ENCODE measurements at places on chromosomes 2 and 18.

DNA sequence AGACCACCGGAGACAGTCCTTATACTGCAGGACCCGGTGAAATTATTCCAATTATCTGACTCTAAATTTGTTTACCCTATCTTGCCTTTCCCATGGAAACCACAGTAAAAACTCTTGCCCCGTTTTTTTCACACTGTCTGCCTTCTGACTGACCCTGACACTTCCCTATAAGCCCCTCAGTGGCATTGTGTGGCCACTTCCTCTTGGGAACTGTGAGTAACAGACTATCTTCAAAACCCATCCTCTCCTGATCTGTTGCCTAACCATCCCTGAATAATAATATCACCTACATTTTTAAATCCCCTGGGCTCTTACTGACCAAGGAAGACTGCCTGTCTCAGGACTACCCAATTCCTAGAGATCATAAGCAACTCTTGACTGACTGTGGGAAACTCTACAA, 42.6 kb upstream of the RNF152 start:
- DNase-seq = no peak

DNA sequence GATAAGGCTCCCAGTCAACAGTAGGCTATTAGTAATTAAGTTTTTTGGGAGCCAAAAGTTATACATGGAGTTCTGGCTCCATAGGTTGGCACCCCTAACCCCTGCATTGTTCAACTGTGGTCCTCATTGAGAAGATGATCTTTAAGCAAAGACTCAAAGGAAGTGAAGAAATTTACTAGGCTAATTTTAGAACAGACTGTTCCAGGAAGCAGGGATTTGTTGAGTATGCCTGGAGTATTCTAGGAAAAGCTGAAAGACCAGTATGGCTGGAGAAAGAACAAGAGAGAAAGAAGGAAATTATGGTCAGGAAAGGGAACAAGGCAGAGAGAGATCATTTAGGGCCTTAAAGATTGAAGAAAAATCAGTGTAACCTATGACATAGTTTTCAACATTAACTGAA, 125.1 kb downstream of the PMAIP1 start:
- DNase-seq = peak; percentile 32

GRCh38 chr2:239950144-239951128, 74.7 kb downstream of the NDUFA10 start:
- no peak for DNase-seq

GRCh38 chr2:46352621-46353020, 55.4 kb downstream of the EPAS1 start:
- DNase-seq = no peak

DNA sequence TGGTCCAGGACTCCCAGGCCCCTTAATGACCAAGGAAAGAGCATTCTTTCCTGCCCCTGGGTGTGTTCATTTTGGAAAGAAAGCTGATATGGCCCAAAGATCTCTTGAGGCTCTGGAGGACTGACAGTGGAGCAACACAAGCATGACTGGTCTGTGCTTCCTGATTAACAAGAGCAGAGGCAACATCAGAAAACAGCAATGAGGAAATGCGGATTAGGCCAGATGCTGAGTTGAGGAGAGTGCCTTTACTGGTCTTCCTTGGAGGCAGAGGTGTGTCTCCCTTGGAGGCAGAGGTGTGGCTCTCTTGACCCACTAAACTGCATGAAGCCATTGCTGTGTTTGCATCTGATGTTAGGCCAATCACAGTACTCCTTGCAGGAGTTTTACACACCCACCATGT, 19.9 kb downstream of the IL36B start:
- no peak for DNase-seq

GRCh38 chr18:46289931-46290330, 185.7 kb downstream of the HAUS1 start:
- DNase-seq = no peak

DNA sequence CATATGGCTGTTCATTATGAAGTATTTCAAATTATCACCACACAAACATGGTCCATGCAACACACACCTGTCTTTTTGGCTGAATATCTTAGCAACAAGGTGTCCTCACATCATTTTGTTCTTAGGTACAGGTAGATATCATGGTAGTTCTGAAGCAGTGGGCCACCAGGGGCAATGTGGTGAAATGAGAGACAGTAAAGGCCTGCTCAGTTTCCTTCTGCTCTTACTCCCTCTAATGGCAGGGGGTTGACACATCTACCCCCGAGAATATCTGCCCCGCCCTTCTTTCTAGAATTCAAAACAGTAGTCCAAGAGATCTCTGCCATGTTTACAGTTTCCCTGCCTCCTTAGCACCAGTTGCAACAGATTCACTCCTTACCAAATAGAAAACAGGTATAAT, 147.0 kb upstream of the KLHL14 start:
- peak; percentile 62 for DNase-seq

- DNase-seq = no peak
Measured at GRCh38 chr2:129441610-129442009, 537.9 kb upstream of the RAB6C start.

DNA sequence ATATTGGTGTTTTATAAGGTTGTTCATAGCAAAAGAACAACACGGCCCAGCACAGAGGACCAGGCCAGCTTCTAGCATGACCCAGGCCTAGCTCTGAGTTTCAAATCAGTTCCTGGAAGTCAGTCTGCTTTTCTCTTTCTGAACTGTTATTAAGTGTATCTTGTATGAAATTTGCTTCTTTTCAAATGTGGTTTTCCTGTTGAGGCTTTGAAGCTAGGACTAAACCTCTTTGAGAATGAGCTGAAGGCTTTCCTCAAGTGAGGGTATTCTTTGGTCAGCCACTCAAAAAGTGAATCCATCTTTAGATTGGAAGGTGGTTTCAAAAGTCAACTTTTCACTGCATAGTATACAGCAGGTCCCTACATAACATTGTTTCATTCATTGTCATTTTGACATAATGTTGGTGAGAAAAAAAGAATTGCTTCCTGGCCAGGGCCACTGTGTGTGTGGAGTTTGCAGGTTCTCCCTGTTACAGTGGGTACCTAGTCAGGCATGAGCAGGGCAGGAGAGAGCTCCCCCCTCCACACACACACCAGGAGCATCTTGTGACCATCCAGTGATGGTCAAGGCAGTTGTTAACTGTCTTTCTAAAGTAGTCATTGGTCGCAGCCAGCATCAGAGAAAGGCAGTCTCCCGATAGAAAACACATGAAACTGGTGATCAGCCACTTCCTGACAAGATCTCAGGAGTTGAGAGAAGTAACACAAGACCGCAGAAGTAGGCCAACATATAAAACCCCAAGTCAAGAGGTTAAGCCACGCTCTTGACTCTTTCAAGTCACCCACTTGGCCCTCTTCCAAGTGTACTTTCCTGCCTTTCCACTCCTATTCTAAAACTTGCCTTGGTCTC, 6.7 kb upstream of the ACAA2 start:
- no peak for DNase-seq

- DNase-seq = no peak
Measured at GRCh38 chr2:217953011-217953481, 49.7 kb downstream of the TNS1 start.

GRCh38 chr2:149473068-149473467, 114.5 kb downstream of the MMADHC start:
- no peak for DNase-seq

- no peak for DNase-seq
Measured at GRCh38 chr2:11160731-11161455, 5.6 kb downstream of the SLC66A3 start.

DNA sequence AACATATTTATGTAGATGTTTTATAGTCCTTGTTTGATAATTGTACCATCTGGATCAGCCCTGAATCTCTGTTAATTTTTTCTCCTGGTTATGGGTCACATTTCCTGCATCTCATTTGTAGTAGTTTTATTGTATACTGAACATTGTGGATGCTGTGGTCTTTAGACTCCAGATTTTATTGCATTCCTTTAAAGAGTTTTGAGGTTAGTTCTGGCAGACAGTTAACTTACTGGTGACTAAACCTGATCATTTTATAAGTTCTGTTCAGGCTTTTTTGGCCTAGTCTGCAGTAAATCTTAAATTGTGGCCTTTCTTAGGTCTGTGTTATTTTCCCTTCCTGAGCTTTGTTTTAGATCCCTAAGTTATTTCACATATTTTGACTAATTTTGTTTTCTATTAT, 84.3 kb downstream of the FANCL start:
- DNase-seq = peak; percentile 12

DNA sequence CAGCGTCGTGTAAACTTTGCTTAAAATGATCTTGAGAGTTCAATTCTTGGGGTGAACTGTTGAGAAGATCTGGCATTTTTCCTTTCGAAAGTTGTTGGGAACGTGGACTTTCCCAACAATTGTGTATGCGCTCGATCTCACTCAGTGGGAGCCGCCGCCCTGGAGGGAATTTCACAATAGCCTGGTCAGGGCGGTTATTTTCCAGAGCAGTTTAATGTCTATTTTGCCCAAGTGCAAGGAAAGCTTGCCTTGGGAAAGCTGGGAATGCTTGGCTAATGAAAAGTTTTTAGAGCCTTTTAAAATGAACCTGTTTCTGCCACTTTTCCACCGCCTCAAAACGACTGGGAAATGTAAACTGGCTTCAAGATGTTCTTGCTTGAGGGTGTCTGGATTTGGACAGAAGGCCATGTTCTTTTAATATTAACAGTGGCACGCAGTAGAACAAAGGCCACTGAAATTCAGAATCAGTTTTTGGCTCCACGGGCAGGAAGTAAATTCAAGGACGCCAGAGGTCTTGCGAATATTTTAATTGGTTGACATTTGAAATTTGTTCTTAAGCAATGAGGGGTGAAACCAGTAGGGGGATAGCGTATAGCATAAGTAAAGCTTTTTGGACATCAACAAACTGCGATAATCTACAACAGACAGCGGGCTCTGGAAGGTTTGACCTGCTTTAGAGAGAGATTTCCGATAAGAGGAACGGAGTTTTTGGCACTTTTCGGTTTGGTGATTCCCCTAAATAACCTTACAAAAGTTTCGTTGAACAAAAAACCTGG, 1.2 kb downstream of the CFLAR start:
- peak; percentile 95 for DNase-seq

DNA sequence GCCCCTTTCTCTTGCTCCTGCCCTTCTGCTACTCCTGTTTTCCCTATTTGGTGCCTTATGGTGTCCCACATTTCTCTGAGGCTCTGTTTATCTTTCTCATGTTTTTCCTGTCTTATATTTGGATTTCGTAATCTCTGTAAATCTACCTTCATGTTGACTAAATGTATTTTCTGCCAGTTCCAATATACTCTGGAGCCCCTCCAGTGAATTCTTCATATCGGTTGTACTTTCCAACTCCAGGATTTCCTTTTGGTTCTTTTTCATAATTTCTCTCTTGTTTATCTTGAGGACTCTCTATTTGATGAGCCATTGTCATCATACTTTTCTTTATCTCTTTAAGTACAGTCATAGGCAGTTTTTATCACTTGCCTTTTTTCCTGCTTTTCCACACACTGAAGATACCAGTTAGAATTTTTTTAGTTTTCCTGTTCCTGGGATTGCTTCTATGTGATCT, 19.1 kb downstream of the SCLY start:
- DNase-seq = no peak

- no peak for DNase-seq
Measured at GRCh38 chr2:515441-516127, 161.6 kb downstream of the TMEM18 start.

DNA sequence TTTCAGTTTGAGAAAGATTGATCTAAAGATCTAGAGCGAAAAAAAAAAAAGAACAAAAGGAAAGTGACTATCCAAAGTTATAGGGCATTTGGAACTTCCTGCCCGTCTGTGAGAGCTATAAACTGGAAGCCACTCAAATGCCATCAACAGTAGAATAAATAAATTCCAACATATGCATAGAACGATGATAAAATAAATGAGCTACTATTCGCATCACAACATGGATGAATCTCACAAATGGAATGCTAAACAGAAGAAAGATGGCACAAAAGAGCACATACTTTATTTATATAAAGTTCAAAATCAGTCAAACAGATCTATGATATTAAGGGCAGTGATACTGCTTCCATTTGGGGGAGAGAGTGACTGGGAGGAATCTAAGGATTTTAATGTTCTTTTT, 128.8 kb downstream of the TTC32 start:
- no peak for DNase-seq

- no peak for DNase-seq
Measured at GRCh38 chr18:4444306-4444705, 10.8 kb downstream of the DLGAP1 start.

DNA sequence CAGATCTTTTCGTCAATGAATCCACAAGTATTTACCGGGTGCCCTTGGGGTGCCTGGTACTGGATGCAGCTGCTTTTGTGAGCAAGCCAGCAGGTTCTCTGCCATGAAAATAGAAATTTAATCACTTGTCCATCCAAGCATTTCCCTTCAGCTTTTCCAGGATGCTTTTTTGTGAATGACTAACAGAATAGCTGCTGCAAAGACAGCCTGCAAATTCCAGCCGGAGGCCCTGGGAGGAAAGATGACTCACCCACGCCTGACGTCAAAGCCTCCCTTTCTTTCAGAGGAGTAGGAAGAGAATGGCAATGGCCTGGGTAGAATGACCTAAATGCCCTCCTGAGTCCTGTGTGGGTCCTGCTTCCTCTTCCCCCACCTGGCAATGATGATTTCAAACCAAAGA, 111.9 kb downstream of the AP1S3 start:
- peak; percentile 94 for DNase-seq

DNA sequence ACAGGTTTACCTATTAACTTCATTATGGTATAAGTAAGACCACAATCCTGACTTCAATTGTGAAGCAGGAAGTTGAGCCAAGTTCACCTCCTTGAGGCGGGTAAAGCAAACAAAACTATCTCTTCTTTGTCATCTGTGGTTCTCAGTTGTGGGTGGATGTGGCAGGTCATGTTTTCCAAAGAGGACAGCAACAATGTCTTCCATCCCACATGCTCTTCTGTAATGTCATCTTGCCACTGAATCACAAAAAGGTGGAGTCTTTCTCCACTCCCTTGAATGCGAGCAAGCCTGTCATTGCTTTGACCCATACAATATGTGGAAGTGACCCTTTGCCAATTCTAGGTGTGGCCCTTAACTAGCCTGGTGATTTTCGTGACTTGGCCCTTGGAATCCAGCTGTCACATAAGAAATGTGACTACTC, 98.7 kb downstream of the GRB14 start:
- no peak for DNase-seq

DNA sequence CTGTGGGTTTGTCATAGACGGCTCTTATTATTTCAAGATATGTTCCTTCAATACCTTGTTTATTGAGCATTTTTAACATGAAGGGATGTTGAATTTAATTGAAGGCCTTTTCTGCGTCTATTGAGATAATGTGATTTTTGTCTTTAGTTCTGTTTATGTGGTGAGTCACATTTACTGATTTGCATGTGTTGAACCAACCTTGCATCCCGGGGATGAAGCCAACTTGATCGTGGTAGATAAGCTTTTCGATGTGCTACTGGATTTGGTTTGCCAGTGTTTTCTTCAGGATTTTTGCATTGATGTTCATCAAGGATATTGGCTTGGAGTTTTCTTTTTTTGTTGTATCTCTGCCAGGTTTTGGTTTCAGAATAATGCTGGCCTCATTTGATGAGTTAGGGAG, 60.5 kb downstream of the GTF3C3 start:
- no peak for DNase-seq

DNA sequence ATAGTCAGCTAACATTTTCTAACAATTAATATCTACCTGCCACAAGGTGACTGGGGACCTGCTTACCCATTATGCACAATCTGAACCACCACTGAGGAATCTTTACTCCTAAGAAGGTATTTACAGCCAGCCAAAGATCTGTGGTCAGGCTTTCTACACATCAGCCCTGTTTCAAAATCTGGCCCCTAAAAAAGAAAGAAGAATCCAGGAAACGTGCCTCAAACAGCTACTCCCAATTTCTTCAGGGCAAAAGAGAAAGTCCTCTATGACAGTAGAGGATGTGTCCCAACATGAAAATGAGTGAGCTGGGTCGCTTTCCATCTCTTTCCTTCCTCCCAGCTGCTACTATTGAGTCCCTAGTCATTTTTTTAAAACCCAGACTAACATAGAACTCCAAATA, 79.5 kb downstream of the EPB41L3 start:
- no peak for DNase-seq
